ENCODE measurements at places on chromosomes 2 and 18.

DNA sequence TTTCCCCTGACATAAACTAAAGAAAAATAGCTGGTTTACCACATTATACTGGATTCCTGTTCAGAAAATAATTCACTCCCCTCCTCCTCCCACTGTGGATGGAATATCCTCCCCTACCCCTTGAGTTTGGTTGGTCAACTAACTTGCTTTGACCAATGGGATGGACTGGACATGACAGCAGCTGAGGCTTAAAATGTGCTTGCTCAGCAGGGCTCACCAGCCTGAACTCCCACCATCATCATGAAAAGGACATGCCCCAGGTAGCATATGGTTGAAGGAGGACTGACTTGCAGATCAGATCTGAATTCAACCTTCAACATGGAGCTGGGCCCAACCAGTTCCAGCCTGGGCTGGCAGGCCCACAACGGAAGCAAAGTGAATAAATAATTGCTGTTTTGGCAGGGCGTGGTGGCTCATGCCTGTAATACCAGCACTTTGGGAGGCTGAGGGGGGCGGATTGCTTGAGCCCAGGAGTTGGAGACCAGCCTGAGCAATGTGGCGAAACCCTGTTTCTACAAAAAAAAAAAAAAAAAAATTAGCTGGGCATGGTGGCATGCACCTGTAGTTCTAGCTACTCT, 284.4 kb downstream of the AFF3 start:
- DNase-seq: no peak

GRCh38 chr18:14970027-14970426, 222.1 kb downstream of the ANKRD30B start:
- DNase-seq: peak; percentile 51

DNA sequence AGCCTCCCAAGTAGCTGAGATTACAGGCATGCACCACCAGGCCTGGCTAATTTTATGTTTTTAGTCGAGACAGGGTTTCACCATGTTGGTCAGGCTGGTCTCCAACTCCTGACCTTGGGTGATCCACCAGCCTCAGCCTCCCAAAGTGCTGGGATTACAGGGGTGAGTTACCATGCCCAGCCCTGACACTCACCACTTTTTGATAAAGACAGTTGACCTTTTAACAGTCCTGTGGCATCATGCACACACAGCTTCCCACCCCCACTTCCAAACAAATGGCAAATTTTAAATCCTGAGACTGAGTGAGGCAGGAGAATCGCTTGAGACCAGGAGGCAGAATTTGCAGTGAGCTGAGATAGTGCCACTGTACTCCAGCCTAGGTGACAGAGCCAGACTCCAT, 6.2 kb upstream of the DNAJB2 start:
- no peak for DNase-seq

GRCh38 chr2:14712111-14712510, 79.6 kb downstream of the LRATD1 start:
- DNase-seq: peak; percentile 3

- DNase-seq: no peak
Observed at GRCh38 chr2:210539035-210539434, 17.4 kb upstream of the CPS1 start.

- no peak for DNase-seq
Observed at GRCh38 chr2:203878063-203878462, 10.5 kb downstream of the CTLA4 start.

GRCh38 chr2:26268213-26268612, 23.5 kb downstream of the HADHB start:
- DNase-seq: no peak

- DNase-seq: peak; percentile 22
Observed at GRCh38 chr2:161077367-161078210, 82.6 kb upstream of the TANK start.

DNA sequence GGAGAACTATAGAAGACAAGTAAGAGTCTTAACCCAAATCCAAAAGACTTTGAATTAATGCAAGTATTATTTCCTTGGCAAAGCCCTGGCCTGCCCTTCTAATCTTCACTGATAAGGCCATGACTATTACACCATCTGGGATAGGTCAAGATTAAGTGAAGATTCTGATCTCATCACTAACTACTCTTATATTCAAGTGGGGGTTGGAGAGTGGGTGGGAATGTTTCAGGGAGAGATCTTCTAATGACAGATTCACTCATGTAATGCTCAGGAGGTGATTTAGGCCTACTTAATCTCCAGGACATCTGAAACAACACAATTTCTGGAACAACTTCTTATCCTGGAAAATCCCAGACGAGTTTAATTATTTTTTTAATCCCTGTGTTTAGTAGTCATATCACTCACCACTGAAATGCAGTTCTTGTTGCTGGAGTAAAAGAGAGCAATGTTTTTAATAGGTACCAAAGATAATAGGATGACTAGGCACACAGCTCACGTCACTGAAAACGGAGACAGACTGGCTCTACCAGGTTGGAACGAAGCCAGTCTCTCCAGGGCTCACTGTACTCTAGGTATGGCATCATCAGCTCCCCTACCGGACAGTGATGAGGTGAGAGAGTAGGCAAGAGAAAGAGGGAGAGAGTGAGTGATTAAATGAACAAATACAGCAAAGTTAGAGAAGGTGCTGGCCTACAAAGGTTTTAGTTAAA, 133.1 kb downstream of the NCKAP5 start:
- no peak for DNase-seq

DNA sequence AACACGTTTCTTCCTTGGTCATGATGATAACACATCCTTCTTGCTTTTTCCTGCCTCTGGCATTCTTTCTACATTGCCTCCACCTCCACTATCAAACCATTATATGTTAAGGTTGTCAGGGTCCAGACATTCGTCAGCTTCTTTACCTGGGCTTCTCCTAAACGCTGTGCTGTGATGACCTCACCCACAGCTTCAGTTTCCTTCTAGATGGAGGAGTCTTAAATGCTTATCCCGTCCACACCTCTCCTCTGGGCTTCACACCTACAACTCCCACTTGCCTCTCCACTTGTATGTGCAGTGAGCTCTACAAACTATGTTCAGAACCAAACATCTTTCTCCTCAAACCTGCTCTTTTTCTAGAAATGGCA, 666 bp upstream of the STAT1 start:
- DNase-seq: no peak

GRCh38 chr2:233556881-233557736, 9.5 kb downstream of the USP40 start:
- peak; percentile 27 for DNase-seq

DNA sequence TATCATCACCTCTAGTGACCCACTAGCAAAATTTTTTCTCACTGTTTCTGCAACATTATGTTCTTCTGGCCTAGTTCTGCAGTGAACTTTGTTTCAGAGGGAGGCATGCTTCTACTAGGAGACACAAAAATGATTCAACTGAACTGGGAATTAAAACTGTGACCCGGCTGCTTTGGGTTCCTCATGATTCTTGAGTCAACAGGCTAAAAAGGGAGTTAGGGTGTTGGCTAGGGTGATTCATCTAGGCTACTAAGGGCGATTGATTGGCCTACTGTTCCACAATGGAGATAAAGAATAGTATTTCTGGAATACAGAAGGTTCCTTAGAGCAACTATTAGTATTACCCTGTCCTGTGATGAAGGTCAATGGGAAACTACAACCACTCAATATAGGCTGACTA, 179.5 kb downstream of the PPP1R1C start:
- no peak for DNase-seq

GRCh38 chr2:106996171-106996769, 110.3 kb upstream of the ST6GAL2 start:
- no peak for DNase-seq

- DNase-seq: peak; percentile 3
Observed at GRCh38 chr18:31513189-31513935, 15.4 kb downstream of the DSG2 start.

DNA sequence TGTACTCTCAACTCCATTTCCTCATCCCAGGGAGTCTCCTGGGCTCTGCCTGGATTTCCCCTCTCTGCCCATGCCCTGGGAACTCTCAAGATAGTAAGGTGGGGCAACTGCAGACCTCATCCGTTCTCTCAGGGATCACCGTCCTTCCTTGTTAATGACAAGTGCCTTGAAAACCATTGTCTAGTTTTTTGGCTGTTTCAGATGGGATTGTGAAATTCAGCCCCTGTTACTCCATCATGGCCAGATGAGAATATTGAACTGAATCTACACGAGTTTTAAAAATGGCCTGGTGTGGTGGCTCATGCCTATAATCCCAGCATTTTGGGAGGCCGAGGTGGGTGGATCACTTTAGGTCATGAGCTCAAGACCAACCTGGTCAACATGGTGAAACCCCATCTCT, 665 bp upstream of the HRH4 start:
- no peak for DNase-seq

DNA sequence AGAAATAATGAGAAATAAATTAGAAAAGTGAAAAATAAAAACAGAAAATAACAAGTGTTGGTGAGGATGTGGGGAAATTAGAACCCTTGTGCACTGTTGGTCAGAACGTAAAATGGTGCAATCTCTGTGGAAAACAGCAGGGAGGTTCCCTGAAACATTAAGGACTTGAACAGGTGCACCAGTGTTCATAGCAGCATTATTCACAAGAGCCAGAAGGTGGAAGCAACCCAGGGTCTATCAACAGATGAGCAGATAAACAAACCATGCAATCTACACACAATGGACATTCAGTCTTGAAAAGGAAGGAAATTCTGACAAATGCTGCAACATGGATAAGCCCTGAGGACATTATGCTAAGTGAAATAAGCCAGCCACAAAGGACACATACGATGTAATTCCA, 58.2 kb upstream of the TFCP2L1 start:
- no peak for DNase-seq
